ENCODE measurements at places on chromosomes 4 and X.

DNA sequence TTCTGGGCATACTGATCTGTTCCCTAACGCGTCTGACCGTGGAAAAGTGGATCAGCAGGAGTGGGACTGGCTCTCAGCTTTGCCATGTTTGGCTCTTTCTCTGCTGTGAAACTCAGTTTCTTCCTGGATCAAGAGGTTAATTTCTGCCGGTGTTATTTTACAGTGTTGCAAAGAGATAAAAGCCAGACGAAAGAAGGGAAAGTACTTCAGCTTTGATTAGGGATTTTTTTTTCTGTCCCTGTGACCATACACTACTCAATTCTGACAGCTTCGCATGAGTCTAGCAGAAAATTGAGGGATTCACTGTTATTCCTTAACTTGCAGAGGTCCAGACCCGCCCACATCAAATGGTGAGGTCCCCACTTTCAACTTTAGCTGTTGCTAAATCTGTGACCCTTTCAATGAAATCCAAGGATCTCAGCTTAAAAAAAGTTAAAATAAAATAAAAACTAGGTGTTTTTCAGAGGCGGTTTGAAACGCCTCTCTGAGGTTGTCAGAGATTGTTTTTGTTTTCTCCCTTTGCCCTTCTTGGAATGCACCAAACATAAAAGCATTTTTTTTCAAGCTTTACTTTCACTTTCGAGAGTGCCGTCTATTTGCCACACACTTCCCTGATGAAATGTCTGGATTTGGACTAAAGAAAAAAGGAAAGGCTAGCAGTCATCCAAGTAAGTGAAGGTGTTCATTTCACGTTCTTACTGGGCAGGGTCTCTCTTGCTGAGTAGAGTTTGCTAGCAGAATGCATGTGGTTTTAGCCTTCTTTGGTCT is at the start of gene TLR3:
TLR3 (plus strand) TSS at position 576 of the 768 bp plus-strand sequence. CDS start 7,464 bp downstream, outside the sequence.
- no peak for DNase-seq

- no peak for DNase-seq
Measured at GRCh38 chrX:71216485-71216884, 6.5 kb upstream of the GJB1 start.

DNA sequence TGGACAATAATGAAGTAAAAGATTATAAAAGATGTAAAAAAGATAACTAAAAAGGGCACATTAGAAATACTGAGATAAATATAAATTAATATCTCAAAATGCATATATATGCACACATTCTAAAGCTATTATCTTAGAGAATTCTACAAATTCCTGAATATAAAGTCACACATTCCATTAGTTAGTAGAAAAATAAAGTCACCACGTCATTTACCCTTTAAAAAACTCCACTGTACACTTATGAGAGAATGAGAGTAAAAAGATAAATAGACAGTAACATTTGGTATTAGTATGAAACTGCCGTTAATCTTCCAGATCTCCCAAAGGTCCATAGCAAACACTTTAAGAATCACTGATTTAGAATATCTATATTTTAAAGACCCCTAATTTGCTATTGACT is 67.2 kb upstream of the IL15 start:
- DNase-seq, result no peak

GRCh38 chr4:83660578-83660977 is 124.7 kb downstream of the GPAT3 start:
- DNase-seq, result no peak

- no peak for DNase-seq
Measured at GRCh38 chr4:67743194-67743593, 11.0 kb downstream of the GNRHR start.

DNA sequence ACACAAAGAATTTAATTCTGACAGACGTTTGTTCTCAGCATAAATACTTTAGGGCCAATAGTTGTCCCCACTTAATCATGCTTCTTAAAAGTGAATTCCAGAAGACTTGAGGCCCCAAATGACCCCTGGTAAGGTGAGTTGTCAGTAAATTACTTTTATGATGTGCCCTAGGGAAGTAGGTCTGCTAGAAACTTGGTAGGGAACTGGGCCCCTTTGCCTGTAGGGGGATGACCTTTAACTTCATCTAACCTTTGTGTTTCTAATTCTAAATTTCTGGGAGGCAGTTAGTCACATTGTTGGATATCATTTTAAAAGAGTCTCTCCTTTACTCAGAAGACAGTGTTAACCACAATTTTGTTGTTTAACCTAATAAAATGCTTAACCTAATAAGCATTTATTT is 28.8 kb downstream of the HHIP start:
- DNase-seq, result no peak

DNA sequence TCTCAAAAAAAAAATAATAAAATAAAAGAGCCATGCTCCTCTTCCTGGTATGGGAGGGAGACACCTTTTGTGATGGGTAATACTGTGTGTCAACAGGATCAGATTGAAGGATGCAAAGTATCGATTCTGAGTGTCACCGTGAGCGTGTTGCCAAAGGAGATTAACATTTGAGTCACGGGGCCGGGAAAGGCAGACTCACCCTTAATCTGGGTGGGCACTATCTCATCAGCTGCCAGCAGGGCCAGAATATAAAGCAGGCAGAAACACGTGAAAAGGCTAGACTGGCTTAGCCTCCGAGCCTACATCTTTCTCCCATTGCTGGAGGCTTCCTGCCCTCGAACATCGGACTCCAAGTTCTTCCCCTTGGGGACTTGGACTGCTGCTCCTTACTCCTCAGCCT is 95.4 kb downstream of the SHOX start:
- no peak for DNase-seq
